ENCODE measurements at places on chromosomes 13 and 19.

DNA sequence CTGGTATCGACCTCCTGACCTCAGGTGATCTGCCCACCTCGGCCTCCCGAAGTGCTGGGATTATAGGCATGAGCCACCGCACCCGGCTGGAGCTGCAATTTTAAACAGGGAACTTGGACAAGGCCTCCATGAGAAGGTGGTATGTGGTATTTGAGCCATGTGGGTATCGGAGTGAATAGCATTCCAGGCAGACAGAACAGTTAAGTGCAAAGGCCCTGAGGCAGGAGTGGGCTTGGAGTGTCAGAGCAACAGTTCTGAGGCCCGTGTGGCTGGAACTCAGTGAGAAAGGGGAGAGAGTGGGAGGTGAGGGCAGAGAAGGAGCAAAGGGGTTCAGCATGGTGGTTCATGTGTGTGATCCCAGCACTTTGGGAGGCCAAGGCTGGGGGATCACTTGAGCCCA lies 2.9 kb downstream of the RCN3 start:
- DNase-seq, result no peak

GRCh38 chr13:79295906-79296706 lies 109.9 kb downstream of the RBM26 start:
- DNase-seq, result no peak

GRCh38 chr13:46753137-46753536 lies 43.8 kb downstream of the ESD start:
- DNase-seq, result no peak

DNA sequence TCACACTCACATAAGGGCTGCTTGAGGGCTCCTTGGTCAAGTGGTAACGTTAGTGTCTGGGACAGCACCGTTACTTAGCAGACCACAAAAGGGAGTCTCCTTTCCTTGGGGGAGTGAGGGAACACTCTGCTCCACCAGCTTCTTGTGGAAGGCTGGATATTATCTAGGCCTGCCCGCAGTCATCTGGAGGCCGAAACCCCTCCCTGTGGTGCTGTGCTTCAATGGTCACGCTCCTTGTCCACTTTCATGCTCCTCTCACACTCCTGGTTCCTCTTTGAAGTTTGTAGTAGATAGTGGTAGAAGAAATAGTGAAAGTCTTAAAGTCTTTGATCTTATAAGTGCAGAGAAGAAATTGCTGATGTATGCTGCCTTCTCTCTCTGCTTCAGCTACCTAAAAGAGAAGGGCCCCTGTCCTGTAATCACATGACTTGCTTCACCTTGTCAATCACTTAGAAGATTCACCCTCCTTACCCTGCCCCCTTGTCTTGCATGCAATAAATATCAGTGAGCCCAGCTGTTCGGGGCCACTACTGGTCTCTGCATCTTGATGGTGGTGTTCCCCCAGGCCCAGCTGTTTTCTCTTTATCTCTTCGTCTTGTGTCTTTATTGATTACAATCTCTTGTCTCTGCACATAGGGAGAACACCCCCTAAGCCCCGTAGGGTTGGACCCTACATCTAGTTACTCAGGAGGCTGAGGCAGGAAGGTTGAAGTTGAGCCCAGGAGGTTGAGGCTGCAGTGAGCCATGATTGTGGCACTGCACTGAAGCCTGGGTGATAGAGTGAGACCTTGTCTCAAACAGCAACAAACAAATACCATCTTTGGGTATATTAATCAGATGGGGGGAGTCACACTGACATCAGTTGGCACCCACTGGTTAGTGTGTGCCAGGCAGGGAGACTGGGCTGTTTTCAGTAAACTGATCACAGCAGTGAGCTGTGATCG lies 11.6 kb upstream of the MZF1 start:
- DNase-seq, result no peak
